Fibroblast of skin of right quadriceps (primary cell): ENCODE measurements at places on chromosomes 7 and 10.

GRCh38 chr7:130904031-130904757 is 170.2 kb upstream of the KLF14 start:
- peak; percentile 97 for DNase-seq

- peak; percentile 95 for DNase-seq
Measured at GRCh38 chr7:70092314-70093204, 494.3 kb downstream of the AUTS2 start.

DNA sequence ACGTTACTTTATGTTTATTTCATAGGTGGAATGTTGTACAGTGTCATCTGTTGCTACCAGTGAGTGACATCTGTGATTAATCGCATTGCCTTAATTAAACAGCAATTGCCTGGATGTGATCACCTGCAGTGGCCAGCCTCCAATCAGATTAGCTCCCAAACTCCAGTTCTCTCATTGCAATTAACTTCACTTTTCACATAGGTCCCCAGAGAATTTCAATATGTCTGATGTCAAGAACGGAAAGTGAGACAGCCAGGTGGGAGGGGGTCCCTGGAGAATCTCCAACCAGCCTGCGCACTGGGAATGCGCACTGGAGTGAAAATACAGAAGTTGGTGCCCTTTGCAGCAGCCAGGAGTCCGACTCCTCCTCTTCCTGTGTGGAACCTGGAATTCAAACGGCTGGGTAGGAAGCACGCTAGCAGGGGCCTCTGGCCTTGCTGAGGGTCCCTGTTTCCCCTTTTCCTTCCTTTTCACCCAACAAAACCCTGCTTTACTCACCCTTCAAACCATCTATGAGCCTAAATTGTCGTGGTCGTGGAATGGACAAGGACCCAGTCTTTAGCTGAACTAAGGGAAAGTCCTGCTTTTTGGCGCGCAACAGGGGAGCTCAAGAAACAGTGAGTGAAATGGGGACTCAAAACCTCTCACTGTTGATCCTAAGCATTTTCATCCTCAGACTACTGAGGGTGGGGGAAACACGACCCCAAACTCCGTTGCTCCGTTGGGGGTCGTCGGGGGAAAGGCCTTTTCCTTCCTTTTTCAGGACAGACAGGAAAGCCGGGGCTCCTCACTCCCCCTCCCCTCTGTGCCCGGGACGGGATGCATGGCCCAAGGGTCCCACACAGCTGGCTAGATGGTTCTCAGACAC is 1355.5 kb upstream of the LRRTM3 start:
- DNase-seq = peak; percentile 62

DNA sequence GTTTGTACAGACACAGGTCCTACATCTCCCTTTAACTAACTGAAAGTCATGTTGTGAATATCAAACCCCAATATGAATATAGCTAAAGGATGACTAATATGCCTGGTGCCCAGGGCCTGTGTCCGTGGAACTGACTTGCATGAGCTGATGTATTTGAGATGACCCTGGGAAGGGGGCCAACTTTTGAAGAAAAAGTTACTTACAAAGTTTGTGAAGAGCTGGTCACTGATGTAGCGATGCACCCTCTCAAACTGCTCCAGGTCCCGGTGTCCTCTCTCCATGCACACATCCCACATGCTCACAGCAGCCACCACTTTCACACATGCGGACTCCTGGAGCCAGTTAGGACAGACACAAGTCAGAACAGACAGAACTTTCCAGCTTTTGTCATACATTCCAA is 106.2 kb downstream of the ABCC2 start:
- DNase-seq = peak; percentile 20

DNA sequence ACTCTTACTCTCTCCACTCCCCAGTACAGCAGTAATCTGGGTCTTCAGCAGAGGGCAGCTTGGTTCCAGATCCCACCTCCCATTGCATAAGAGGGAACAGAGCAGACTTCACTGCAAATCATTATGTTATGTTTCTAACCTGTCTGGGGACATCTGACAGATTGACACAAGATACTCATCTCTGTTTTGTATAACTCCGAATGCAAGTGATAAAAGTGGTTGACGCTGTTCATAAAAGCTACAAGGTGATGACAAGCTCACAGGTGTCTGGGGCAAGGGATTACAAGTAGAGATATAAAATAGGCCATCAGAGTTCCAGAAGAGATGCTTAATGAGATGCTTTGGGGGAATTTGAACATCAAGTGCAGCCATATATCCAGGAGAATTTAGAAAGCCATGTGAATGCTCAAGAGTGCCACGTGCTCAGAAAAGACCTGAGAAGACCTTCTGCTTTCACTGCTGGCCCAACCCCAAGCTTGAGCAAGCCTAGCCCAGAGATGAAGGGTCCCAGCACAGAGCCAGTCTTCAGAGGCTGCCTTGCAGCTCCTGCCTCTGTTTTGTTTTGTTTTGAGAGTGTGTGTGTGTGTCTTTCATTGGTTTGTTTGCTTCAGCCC is 80.6 kb downstream of the VSTM2A start:
- DNase-seq = no peak

DNA sequence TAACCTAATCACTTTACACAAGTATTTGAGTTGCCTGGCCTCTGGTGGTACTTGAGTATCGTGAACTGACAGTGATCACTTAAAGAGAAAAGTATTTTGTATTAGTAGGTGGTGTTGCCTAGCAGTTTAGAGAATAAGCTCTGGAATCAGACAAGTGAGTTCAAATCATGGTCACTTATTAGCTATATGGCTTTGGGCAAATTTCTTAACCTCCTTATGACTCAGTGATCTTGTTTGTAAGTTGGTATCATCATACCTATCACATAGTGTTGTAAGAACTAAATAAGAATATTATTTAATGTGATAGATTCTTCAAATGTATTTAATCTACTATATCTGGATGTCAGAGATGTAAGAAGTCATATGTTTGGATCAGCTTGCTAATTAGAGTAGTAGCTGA is 163.8 kb downstream of the RNF133 start:
- DNase-seq = no peak

- DNase-seq = no peak
Measured at GRCh38 chr10:102581981-102582580, 62.2 kb upstream of the TRIM8 start.

- peak; percentile 67 for DNase-seq
Measured at GRCh38 chr7:15686295-15686956, at the start of gene MEOX2. TSS of gene MEOX2 (minus strand) at chr7:15686683. CDS start at chr7:15686402, 281 bp downstream.

- no peak for DNase-seq
Measured at GRCh38 chr10:59279476-59279875, 82.9 kb downstream of the FAM13C start.

- DNase-seq = no peak
Measured at GRCh38 chr10:26372513-26373354, 65.4 kb upstream of the APBB1IP start.

DNA sequence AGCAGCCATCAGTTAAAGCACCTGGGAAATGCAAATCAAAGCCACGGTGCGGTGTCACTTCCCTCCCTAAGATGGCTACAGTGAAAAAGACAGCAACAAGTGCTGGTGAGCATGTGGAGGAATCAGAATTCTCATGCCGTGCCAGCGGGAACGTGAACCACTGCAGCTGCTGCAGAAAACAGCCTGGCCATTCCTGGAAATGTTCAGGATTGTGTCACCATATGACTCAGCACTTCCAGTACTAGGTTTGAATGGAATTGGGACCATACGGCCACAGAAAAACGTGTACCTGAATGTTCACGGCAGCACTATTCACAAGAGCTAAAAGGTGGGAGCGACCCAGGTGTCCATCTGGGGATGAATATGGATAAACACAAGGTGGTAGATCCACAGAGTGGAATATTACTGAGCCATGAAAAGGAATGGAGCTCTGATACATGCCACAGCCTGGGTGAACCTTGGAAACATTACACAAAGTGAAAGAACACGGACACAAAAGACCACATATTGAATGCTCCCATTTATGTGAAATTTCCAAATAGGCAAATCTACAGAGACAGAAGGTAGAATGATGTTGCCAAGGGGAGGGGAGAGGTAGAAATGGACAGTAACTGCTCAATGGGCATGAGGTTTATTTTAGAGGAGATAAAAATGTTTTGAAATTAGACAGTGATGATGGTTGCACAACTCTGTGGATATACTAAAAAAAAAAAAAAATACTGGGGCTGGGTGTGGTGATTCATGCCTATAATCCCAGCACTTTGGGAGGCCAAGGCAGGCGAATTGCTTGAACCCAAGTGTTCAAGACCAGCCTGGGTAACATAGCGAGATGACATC is 61.6 kb downstream of the MICALL2 start:
- peak; percentile 59 for DNase-seq

DNA sequence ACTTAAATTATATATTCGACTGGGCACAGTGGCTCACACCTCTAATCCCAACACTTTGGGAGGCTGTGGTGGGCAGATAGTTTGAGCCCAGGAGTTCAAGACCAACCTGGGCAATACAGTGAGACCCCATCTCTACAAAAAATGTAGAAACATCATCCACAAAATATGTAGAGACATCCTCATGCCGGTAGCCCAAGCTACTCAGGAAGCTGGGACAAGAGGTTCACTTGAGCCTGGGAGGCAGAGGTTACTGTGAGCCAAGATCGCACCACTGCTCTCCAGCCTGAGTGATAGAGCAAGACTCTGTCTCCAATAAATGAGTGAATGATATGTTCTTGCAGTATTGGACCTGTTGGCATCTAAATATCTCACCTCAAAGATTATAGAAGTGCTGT is 22.6 kb upstream of the TNS3 start:
- no peak for DNase-seq

- DNase-seq = no peak
Measured at GRCh38 chr10:64215088-64215487, 693.9 kb downstream of the REEP3 start.

GRCh38 chr10:26386781-26387180 is 51.4 kb upstream of the APBB1IP start:
- DNase-seq = no peak

DNA sequence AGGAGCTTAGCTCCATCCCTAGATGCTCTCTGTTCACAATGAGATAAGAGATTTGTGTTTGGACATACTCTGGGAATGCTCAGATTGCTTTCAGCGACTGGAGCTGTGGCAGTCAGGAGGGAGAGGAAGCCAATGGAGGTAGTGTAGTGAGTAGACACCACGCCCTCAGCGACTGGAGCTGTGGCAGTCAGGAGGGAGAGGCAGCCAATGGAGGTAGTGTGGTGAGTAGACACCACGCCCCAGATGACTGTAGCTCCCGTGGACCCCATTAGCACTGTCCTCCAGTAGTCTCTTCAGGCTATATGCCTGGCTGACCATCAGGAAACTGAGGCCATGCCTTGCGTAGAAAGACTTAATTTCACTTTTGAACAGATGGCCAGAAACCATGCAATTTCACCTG is 1033.8 kb downstream of the NRG3 start:
- no peak for DNase-seq

DNA sequence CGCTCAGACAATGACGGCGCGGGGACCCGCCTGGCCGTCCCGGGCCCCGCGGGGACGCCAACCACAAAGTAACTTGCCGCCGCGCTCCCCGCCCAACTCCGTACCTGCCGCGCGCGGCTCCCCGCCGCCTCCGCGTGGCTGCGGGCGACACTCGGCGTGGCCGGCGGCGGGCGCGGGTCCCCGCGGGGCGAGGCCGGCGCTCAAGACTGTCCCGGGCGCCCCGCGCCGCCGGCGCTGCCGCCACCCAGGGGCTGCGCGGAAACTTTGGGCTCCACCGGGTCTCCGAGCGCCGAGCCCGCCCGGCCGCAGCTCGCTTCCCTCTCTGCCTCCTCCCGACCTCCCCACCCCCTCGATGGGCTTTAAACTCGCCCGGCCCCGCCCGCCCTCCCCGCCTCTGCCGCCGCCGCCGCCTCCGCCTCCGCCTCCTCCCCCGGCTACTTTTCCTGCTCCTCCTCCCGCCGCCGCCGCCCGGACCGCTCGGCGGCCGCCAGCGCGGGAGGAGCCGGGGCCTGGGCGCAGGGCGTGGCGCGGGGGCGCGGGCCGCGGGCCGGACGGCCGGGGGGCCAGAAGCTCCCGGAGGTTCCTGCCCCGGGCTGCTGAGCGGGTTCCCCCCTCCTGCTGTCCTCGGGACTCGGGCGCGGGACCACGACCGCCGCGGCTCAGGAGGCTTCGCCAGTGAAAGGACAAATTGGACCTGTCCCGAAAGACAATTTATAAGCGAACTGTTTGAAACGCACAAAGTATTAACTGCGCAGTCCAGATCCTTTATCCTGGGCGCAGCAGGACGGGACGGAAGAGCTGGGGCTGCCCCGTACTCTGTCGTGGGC is 10.6 kb upstream of the GRB10 start:
- peak; percentile 67 for DNase-seq

DNA sequence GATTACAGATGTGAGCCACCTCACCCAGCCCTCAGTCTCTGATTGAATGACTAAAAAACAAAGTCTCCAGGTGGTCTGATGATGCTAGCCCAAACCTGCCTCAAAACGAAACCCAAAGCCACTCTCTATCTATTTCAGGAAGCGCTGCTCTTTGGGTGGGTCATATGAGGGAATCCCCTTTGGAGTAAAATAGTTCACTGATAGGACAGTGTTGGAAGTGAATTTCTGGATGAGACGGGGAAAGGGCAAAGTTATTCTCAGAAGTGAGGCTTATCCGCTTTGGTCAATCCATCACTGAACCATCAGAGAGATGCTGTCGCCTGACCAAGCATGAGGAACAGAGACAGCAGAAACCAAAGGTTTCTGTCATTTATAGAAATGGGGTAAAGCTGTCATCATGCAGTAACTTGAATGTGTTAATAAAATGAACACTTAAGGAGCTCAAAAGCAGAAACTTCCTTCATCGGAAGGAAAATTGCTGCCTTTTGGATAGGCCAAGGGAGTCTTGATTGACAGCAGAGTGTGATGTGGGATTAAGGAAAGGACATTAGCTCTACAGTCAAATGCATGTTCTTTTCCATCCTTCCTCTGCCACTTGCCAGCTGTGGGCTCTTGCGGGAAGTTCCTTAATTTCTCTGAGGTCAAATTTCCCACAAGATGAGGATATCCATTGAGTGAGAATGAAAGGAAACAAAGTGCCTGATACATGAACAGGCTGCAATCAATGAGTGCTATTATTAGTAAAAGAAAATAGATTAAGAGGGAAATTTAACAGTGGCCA is 64.9 kb upstream of the C1QL3 start:
- DNase-seq = no peak

DNA sequence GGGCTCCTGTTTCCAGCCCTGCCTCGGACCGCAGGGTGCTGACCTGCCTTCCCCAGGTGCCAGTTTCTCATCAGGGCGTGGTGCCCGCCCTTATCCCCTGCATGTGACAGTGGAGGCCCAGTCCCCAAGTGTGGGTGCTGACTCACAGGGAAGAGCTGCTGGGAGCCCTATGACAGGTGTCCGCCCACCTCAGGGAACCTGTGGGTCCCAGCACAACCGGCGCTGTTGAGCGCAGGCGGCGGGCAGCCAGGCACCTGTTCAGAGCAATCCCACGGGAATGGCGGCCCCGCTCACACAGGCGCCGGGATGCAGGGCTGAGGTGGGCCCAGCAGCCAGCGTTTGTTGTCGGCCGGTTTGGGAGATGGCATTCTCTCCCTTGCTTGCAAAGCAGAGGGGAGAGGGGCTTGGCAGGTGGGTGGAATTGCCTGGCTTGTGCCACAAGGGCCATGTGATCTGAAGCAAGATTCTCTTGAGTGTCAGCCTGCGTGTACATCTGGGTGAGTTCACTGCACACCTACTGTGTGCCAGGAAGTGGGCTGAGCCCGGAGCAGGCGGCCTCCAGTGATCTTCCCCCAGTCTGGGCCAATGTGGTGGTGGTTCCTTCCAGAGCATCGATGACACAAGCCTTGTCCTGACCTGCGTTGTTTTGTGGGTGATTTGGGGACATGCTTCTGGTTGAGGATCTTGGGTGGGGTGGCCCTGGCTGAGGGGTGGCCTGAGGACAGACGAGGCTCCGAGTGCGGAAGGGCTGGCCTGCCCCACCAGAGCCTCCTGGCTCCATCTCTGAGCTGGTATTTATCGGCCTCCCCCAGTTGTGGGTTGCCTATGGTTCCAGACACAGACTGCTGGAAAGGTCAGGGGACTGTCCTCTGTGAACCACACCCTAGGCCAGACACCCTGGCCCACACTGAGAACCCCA is 2.4 kb downstream of the PWWP2B start:
- DNase-seq = no peak

- peak; percentile 32 for DNase-seq
Measured at GRCh38 chr7:142612237-142612881, 136.9 kb upstream of the PRSS1 start.
